ENCODE measurements at places on chromosomes 5 and 9.

DNA sequence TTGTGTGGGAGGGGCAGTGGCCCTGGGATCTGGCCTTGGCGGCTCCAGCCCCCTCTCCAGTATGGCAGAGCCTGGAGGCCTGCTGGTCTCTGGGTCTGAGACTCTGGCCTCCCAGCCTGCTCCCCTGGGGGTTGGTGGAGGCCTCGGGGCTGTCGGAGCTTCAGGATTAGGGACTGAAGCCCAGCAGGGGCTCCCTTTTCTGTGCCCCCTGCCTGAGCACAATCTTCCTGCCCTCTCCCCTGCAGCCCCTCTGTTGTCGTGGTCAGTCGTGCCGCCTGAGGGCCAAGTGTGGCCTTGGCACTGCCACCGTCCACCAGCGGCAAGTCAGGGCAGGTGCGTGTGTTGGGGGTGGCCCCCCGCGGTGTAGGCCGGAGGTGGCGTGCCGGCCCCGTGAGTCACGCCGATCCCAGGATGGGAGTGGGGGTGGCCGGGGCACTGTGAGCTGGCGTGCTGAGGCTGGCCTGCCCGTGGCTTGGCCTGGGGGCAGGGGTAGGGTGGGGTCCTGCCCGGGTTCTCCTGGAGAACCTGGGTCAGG is 53.6 kb downstream of the RXRA start:
- DNase-seq, result no peak

GRCh38 chr9:124354346-124355038 is 60.8 kb downstream of the PSMB7 start:
- DNase-seq, result no peak

GRCh38 chr9:110161940-110162339 is 46.0 kb downstream of the C9orf152 start:
- no peak for DNase-seq

- DNase-seq, result no peak
Measured at GRCh38 chr5:94932259-94932658, 313.8 kb downstream of the SLF1 start.

- no peak for DNase-seq
Measured at GRCh38 chr5:113234546-113234945, 200.2 kb downstream of the TSSK1B start.

- DNase-seq, result no peak
Measured at GRCh38 chr5:154388842-154389241, 57.0 kb upstream of the SAP30L start.

DNA sequence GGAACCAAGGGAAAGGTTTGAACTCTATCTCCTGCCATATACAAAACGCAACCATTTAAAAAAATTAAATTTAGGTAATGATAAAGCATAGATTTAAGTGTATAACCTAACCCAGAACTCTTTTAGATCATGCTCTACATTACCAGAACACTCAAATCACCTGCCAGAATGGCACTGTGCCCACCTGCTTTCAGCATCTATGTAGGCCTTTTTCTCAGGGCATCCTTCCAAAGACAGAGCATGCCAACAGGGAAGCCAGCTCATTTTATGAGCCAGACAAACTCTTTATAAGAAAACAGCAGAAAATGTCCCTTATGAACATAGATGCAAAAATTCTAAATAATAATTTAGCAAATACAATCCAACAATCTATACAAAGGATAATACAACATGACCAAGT is 47.9 kb upstream of the SMAD5 start:
- no peak for DNase-seq

- DNase-seq, result no peak
Measured at GRCh38 chr5:43041110-43041668, 1.1 kb upstream of the ANXA2R start.

GRCh38 chr5:143554187-143554717 is 150.8 kb upstream of the NR3C1 start:
- DNase-seq, result no peak

DNA sequence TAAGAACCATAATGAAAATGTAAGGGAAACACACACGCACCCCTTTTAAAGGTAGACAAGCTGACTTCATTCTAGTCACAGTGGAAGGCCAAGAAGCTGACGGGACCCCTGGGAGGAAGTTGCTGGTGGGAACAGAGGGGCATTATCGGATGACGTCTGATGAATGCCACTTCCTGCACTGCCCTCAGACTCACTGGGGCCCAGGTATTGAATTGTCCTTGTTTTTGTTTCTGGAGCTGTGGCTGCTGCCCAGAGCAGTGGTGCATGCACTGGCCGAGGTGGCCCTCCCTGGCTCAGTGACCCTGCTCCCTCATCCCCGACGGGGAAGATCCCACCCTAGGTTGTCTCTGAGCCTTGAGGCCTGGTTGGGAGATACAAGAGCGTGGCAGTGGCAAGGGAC is 15.3 kb upstream of the RPL26L1 start:
- DNase-seq, result no peak

- no peak for DNase-seq
Measured at GRCh38 chr9:7756088-7756487, 43.5 kb downstream of the DMAC1 start.

DNA sequence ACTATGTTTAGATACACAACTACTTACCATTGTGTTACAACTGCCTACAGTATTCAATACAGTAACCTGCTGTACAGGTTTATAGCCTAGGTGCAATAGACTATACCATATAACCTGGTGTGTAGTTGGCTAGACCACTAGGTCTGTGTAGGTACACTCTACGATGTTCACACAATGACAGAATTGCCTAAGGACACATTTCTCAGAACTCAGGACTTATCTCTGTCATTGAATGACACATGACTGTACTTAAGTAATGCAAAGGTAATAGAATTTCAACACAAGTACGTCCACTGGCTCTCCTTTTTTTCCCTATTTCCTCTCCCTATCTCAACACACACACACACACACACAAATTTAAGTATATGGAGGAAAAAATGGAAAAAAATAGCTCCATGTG is 385.6 kb downstream of the CTNND2 start:
- no peak for DNase-seq

DNA sequence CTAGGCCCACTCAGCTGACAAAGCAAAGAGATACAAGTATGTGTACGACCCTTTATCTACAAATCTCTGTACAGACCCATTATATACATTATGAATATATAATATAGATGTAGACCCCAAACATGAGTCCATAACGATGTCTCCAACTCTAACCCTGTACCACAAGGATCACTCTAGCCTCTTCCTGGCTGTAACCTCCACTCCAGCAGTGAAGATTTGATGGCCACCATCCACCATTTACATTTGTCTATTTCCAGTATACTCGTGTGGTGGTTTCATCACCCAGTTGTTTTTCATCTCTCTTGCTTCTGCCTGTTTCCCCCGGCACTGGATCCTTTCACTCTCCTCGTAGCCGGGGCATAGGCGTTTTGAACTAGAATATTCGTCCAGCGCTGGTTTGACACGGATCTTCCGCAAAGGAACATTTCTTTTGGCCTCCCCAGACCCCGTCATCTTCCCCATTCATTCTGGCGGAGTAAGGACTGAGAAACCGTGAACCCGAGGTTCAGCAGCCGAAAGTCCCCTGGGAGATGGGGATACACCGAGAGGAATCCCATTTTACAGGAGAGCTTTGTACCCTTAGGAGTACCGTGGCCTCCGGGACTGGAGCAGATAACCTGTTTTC is 828 bp upstream of the TRIO start:
- no peak for DNase-seq

GRCh38 chr5:171710451-171711024 is 75.1 kb upstream of the SMIM23 start:
- DNase-seq, result no peak

- DNase-seq, result no peak
Measured at GRCh38 chr9:135673941-135674340, 10.8 kb downstream of the LCN9 start.

DNA sequence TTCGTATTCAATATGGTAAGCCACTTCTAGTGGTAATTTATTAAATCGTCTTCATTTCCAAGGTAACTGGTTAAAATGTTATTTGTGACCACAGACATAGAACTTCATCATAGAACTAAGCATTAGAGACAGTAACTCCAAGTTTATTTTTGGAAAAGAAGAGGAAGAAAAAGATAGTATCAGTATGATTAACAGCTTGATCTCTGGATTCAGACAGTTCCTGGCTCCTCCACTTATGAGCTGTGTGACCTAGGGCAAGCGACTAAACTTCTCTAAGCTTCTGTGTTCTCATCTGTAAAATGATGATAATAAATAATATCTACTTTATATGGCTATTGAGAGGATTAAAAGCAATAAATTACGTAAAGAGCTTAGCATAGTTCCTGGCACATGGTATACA is 29.8 kb upstream of the TNPO1 start:
- DNase-seq, result no peak

- no peak for DNase-seq
Measured at GRCh38 chr5:27026801-27027200, 11.6 kb downstream of the CDH9 start.

- no peak for DNase-seq
Measured at GRCh38 chr5:64040490-64040889, 78.2 kb upstream of the HTR1A start.

DNA sequence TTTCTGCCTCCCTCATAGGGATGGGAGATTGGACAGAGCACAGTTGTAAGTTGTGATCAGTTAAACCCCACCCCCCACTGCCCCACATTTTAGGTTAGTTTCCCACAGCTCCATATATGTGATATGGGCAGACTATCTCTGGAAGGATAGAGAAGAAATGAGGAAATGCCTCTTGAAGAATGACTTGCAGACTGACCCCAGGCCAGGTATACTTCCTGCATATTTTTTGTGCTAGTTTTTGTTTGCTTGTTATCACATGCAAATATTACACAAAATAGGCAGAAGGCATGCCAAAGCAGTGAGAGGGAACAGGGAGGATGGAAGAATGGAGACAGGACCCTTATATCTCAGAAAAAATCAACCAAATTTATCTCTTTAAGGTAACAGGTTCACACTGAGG is 10.1 kb upstream of the GLRX start:
- no peak for DNase-seq

DNA sequence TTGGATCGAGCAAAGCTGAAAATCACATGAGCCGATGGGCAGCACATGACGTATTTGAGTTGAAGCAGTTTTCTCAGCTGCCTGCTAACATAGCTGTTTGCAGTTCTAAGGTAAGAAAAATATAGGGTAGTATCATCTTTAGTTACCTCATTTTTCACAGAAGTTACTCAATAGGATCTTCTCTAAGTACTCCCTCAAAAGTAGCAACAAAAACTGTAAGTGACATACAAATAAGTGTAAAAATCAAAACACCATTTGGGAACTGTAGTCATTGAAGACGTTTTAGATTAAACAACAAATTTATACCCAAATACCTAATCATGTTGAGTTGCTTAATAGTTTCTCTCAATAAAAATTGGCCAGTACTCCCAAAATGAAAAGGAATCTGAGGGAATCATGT is 102.6 kb downstream of the ERCC6L2 start:
- DNase-seq, result no peak

DNA sequence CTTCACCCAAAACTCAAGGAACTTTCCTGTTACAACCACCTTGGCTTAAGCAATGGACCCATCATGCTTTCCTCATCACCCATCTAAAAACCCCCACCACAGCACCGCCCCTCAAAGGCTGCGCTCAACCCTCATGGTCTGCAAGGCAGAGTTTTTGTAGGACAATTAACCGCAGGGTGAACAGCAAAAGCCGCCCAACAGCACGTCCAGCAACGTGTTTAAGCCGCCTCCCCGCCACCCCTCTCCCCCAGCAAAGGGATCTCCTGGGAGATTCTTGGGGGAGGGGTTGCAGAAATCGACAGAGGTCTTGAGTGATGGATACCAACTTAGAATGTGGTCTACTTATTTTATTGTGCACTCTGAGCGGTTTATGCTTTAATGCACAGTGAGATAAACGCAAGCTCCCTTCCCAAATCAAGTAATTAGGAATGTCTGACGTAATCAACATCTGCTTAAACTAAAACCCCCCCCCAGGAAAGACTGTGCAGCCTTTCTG is 1.9 kb downstream of the ROR2 start:
- no peak for DNase-seq

All from nucleus accumbens (tissue), 56 donors.